Stimulated activated naive CD8-positive, alpha-beta T cell treated with anti-CD3 and anti-CD28 coated beads, Interleukin-15, Interleukin-2, amounts not matched to agents 100 U/mL and 50 U/mL, for 24 hours (primary cell): ENCODE measurements at places on chromosomes 7 and 10.
A peak's percentile ranks its signal among the peaks of the same experiment; 100 is the strongest.

- peak; percentile 9 for DNase-seq
These were observed 276.1 kb upstream of the NEBL start for GRCh38 chr10:21172930-21173801.

GRCh38 chr7:74083928-74084721 is 521 bp downstream of the LIMK1 start:
- DNase-seq, result peak; percentile 54

DNA sequence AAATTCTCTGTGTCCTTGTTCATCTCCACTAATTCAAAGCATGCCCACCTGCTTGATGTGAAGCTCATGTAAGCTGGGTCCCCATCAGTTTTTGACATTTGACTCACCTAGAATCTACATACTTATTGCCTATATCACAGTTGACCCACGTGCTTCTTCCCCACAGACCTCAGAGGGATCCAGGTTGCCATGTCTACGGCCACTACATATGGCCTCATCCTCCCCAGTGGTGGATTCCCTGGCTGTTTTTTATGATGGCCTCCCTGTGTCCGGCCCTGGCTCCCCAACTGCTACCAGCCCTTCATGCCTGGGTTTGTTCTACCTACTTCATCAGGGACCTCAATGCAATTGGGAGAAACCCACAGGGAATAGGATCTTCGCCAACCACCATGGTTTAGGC is 187.4 kb upstream of the GDF10 start:
- no peak for DNase-seq

DNA sequence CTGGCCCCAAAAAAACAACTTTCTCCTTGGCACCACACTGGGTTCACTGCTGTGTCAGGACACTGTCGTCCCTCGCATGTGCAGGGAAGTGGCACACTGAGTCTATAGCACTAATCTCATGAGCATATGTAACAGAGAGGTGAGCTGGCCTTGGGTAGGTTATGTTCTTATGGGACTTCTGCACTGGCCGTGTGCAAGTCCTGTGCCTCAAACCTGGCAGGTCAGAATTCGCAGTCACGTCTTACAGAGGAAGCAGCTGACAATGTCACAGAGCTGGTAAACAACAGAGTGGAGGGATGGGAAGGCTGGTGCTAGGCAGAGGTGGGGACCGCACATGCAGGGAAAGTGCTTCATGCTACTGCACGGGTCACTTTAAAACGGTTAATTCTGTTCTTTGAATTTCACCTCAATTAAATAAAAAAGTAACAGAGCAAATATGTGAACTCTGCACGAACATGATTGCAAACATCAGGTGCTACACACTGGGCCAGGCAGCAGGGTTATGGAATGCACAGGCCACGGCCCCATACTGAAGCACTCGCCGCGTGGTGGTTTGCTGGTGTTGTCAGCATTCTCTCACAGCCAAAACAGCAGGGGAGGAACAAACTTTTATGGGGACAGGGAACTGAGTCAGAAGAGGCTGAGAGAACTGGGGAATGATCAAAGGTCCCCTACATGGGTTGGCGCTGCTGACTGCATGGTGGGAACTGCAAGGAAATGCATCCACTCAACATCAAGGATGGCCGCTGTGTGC is 54.2 kb downstream of the VOPP1 start:
- DNase-seq, result no peak

DNA sequence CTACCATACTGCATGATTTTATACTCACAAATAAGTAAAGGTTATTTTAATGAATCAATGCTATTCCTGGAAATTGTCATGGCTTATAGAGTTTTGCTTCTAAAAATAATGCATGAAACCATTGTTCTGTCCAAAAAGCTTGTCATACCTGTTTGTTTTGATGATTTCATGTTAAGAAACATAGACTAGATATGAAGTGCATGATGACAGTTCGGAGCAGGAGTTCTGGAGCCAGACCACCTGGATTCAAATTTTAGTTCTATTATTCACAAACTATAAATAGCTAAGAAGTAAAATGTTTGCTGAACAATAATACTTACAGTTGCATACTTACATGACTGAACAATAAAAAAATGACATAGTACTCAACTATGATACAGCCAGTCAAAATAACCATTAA is 107.0 kb upstream of the AKR1E2 start:
- no peak for DNase-seq

DNA sequence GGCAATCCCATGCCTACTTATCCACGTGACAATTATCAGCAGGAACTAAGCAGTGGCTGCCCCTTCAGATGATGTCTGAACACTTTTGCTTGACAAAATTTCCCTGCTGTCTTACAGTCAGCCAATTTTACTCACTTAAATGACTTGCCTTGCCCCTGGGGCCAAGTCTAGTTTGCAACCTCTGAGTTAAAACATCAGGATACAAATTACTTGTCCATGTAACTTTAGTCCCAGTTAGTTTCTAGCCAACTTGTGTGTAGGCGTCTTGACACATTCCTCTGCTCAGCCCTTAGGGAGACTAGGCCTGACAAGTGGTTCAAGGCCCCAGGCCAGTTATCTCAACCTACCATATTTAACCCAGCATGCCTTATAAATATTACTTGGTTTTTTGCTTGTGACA is 11.6 kb upstream of the TYSND1 start:
- DNase-seq, result no peak

- no peak for DNase-seq
These were observed 16.1 kb upstream of the CDK14 start for GRCh38 chr7:90580051-90580450.

GRCh38 chr10:3046210-3046779 is 21.1 kb upstream of the PFKP start:
- no peak for DNase-seq
